ENCODE measurements at places on chromosomes 5 and 9. TPM values are rescaled to one million over a fixed set of nuclear protein-coding genes. Genes with fewer than 3 reads are reported as not detected.

Gene CYLC2
- not detected for total RNA-seq

DNA sequence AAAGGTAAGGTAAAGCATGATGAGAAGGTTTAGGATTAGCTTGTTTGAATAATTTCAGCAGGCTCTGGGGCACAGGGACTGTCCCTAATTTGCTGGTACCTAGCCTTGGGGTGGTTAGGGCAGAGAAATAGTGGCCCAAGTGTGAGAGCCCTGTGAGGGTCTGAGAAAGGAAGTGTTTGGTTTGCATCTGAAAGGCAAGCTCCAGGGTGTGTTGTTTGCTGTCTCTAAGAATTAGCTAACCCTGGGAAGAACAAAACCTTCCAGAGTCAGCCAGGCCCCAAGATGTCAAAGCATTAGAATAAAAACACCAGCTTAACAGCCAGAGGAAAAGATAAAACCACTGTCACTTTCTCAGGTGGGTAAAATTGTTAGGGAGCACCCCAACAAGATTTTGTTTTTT is 31.0 kb downstream of the TMEM252 start:
- DNase-seq, result no peak

- no peak for DNase-seq
Observed at GRCh38 chr5:15794052-15794985, 294.3 kb downstream of the FBXL7 start.

- no peak for DNase-seq
Observed at GRCh38 chr5:10797261-10797660, 36.2 kb upstream of the DAP start.

Gene CCDC183
- 0.64 TPM for total RNA-seq

GRCh38 chr5:143036146-143036927 is 266.2 kb downstream of the ARHGAP26 start:
- no peak for DNase-seq

DNA sequence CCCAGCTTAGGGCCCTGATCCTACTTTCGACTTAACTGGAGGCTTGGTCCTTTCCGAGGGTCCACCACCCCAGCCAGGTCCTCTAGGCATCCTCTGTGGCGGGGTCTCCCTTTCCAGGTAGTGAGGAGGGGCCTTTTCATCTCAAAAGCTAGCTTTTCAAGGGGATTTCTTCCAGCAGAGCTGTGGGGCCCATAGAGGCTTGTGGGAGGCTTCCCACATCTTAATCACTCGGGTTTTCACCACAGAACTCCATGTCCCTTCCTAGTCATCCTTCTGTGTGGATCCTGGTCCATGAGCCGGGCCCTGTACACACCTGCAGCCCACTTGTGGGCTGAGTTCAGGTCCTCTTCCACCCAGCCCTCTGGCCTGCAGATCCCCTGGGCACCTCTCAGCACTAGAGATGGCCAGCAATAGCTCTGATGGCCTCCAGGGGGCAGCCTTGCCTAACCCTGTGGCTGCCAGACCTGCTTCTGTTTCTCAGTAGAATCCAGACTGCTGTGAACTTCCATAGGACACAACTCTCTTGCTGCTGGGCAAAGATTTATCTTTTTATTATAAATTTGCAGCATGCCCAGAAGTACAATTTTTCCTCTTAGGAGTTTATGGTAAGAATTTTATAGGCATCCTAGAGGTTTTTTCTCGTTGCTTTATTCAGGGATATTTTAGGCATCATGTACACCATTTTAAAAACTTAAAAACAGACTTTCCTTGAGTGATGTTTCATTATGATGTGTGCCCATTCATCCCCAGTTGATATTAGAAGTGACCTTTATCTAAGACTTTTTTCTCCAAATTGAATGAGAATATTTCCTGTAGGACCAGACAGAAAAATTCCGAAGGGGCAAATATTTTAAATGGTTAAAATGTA is 208.9 kb downstream of the TRIO start:
- DNase-seq, result peak; percentile 61

DNA sequence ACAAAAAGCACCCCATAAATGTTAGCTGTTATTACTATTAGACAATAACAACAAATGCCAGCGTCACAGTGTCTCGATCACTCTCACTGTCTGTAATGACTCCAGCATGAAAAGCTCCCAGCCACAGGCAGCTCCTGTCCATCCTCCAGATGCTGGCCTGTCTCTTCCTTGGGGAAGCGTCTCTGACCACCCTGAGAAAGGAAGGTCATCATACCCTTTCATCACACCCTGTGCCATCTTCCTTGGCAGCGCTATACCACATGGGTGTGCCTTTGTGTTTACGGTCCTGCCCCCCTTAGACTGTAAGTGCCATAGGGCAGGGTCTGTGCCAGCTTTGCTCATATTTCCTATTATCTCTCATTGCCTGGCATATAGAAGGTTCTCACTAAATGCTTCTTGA is 90.6 kb downstream of the PRRT1B start:
- no peak for DNase-seq

Gene CAAP1
- total RNA-seq, result 26.8 TPM

Gene NEK6
- 31.5 TPM for total RNA-seq

GRCh38 chr9:89675058-89675742 is 70.4 kb downstream of the GADD45G start:
- DNase-seq, result no peak

Gene LURAP1L
- 25.2 TPM for total RNA-seq

GRCh38 chr9:130739081-130739480 is 45.5 kb downstream of the EXOSC2 start:
- DNase-seq, result no peak

Gene PSMB7
- 206 TPM for total RNA-seq

- DNase-seq, result peak; percentile 40
Observed at GRCh38 chr5:61330845-61331406, 1.1 kb upstream of the ZSWIM6 start.

GRCh38 chr9:34651876-34652601 is at the start of gene IL11RA:
Gene IL11RA (plus strand): TSS chr9:34652185. CDS start chr9:34655218, 3,033 bp downstream.
- peak; percentile 83 for DNase-seq

Gene WNK2
- total RNA-seq, result 9.1 TPM

Gene TIMD4
- total RNA-seq, result 2.4 TPM

Gene WNT8A
- not detected for total RNA-seq

Gene BHMT2
- 19.3 TPM for total RNA-seq

Gene IL9
- not detected for total RNA-seq

- no peak for DNase-seq
Observed at GRCh38 chr5:119470105-119470763, 17.9 kb downstream of the HSD17B4 start.

Data from breast epithelium (tissue), 4 donors.